ENCODE measurements at places on chromosomes 11 and 22.

- no peak for DNase-seq
These were observed 1106.3 kb downstream of the BRD1 start for GRCh38 chr22:48721395-48721669.

GRCh38 chr11:126926376-126926791, 74.2 kb downstream of the KIRREL3 start:
- no peak for DNase-seq

GRCh38 chr22:24994070-24994763, 41.7 kb downstream of the KIAA1671 start:
- DNase-seq, result no peak

DNA sequence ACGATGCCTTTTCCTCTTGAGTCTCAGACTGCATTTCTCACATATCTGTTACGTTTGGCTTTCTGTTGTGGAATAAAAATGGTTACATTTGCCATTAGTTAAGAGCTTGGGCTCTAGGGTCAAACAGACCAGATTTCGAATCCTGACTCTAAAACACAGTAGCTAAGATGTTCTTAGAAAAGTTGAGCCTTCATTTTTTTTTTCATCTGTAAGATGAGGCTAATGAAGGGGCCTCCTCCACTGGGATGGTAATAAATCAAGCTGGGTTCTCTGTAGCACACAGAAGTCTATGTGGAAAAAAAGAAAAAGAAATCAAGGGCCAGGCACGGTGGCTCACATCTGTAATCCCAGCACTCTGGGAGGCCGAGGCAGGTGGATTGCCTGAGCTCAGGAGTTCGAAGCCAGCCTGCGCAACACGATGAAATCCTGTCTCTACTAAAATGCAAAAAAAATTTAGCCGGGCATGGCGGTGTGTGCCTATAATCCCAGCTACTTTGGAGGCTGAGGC, 49.9 kb upstream of the CAPRIN1 start:
- no peak for DNase-seq

- no peak for DNase-seq
These were observed 32.9 kb upstream of the RFPL3 start for GRCh38 chr22:32324505-32325415.

Data from NCI-H1417 treated with DMSO at 0.1 percent for 48 hours (cell line).